ENCODE measurements at places on chromosomes 12 and 14. TPM values are rescaled to one million over a fixed set of nuclear protein-coding genes. Genes with fewer than 3 reads are reported as not detected.

- no peak for DNase-seq
These were observed at the start of gene MYBPC1 for GRCh38 chr12:101594700-101595099. Gene MYBPC1, plus strand, starts transcription at chr12:101594971. Its CDS starts 100 bp downstream, at chr12:101595071.

DNA sequence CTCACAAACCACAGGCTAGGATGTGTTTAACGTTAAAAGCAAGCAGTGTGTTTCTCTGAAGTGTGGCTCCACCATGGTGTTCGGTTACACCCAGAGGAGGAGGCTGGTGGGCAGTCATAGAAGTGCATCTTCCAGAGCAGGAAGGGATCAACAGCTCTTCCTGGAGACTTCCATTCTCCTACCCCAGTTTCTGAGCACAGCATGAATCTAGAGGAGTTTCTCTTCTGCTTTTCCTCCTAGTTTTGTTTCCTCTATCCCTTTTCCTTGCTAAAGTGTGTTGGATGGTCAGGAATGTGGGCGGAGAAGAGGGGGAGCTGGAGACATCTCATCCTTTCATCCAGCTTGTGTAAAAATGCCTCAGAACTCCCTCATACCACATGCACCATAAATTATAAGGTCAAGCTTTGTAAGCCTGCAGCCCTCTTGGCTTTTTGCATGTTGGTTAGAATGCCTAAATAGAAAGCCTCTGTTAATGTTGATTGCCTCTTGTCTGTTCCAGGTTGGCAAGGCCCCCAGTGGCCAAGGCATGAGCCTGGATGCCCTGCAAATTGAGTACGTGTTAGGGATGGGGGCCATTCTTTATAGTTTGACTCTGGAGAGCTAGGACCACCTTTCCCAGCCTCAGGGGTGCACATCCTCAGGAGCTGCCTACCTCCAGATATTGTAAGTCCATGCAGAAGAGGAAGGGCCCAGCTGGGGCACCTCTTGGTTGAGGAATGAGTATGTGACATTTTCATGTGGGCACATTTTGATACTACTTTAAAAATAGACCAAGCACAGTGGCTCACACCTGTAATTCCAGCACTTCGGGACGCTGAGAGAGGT lies 4.0 kb upstream of the CKAP4 start:
- DNase-seq = no peak

The VWF gene
- total RNA-seq = 0.07 TPM

DNA sequence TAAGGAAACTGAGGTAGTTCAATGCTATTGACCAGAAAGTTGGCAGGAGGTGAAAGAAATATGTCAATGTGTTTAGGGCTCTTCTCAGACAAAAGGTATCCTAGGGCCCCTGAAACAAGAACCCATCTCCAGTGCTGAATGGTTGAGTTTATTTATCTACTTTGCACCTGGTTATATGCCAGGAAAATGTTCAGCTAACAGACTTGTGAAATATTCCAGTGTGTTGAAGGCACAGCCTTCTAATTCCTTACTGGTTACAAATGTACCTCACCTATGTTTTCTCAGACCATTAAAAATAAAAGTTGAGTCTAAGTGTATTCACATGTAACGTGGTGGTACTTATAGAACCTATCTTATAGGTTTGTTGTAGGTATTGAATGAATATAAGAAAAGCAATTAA lies 511.7 kb upstream of the SEL1L start:
- no peak for DNase-seq

The NANOG gene
- total RNA-seq = not detected

DNA sequence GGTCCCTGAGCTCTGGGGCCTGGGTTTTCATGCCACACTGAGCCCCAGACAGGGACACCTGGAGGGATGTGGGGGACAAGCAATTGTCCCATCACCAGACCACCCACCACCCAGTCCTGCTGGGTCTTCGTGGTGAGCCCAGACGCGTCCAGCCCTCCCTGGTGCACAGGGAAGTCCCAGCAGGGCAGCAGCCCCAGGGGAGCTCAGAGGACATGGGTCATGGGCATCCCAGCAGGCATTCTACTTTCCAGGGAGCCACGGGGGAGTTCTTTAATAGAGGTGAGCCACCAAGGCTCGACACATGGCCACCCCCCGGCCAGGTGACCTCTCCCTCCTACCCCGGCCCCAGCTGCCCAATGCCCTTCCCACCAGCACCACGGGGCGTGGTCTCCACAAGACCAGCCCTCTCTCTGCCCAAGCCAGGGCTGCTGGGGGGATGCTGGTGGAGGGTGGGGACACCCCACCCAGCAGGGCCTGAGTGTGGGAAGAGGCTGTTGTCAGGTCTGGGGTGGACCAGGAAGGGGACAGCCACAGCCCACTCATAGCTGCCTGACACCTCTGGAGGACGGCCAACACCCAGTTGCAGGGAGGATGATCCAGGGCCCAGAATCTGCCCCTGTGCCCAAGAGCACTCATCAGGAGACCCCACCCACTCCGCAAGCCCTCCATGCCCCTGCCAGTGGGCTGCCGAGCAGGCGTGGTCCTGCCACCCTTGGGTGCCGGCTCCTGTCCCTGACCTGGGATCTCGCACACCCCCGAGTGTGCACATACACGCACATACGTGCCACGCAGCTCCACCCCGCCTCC lies 14.1 kb downstream of the AKT1 start:
- DNase-seq = no peak

DNA sequence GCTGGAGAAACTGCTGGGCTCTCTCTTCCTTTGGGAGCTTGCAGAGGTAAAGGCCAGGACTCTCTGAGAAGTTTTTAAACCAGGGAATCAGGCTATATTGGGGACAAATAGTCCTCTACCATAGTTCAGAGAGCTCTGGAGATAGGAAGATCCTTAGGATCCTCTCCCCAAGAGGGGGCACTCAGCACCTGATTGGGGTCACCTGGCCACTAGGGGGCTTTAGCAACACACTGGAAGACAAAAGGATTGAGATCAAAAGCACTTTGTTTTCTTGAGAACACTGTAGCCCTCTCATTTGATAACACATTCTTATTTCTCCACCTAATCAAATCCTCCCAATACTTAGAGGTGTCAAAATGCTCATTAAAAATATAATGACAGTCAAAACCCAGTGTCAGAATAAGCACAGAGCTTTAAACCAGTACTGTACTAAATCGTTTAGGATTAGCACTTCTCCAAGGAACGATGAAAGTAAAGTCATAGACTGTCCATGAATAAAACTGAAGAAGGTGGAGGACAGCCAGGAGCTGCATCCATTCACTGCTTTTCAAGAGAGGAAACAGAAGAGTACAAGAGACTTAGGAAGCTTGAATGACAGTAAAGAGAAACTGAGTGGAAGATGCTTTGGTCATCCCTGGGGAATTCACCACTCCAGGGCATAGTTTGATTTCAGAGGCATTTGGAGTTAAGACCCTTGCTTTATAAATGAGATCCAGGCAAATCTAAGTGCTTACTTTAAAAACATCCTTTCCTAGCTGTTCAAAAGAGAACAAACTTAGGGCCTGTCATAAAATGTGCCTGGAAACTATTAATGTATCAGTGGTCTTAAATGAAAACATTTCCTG lies 26.5 kb downstream of the BMP4 start:
- DNase-seq = peak; percentile 23

DNA sequence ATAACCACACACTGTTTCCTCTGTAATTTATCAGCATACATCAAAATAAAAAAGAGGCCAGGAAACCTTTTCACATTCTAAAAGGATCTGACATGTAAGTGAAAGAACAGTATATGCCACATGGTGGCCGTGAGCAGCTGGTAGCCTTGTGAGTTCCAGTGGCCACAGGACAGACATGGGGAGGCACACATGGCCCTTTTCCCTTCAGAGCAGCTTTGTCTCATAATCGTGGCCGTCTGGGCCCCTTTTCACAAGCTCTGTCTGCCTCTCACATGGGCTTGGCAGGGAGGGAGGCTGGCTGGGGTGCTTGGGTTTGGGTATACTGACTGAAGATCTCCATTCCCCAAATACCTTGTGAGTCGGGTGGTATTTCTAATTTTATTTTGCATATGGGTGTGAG lies 1.5 kb upstream of the ZDHHC22 start:
- DNase-seq = no peak

The RCOR1 gene
- total RNA-seq = 6.1 TPM

DNA sequence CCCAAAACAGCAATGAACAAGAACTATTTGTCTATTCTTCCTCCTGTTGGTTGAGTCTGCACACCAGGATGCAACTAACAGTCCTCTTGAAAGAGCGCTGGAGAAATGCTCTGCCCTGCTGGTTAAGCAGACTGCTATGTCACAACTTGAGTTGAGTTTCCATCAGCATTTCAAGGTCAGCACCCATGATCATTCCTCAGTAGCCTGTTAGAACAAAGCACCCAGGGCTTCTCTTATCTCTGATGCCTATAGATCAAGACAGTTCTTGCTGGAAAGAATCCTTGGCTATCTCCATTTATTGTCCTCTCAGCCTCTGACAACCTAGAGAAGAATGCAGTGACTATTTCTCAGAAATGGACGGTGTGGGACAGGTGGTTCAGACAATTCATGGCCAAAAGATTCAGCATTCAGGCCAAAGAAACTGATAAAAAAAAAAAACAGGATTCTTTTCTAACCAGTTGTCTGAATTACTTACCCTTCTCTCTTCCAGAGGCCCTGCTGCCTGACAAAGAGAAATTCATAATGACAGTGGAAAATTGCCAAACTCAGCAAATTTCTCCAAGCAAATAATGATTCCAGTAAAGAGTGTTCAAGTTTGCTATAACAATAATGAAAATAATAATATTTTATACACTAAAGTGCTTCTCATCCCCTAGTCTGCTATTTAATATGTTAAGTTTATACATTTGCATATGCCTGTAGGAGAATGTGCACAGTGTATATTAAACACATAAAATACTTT lies 306.7 kb downstream of the EMP1 start:
- DNase-seq = no peak

DNA sequence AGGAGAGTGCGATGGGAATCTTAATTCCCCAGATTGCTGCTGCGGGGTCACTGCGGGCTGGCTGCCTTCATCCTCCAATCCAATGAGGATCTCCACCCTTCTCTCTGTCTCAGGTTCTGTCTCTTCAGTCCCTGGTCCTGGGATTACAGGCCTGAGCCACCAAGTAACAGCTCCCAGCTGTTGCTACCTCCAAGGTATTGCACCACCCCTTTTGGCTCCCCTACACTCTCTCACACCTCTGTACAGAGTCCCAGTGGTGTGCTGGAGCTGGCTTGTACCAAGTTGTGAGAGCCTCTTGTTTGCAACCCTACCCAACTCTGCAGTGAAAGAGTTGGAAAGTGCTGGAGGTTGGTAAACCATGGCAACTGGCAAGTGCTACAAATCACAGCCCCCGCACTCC lies 10.0 kb upstream of the RILPL1 start:
- DNase-seq = no peak

DNA sequence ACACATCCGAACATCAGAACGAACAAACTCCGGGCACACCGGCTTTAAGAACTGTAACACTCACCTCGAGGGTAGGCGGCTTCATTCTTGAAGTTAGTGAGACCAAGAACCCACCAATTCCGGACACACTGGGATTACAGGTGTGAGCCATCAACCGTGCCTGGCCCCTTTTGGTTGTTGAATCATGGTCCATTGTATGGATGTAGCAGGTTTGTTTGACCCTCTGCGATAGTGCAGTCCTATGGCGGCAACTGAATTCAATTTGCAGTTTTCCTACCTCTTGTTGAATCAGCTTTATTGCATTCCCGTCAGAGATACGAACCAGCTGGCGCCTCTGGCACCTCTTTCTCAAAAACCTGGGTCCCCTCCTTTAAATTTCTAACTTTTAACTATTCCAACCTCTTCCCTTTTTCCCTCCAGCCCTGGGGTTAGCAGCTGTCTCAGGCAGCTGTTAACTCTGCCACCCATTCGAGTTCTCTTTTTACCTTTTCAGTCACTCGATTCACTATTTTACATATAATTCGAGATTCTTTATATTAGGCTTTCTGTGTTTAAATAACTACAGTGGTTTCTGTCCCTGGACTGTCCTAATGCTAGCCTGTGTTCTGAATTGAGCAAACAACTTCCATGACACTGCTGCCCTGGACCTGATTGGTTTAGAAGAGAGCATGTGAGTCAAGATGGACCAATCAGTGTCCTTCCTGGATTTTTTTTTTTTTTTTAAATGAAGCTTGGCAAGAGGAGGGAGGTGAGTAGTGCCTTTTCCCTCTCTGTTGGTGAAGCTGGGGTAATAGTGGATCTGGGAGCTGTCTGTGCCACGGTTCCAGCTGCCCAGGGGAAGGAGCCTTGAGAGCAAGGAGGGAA lies 261.5 kb downstream of the PCNX1 start:
- no peak for DNase-seq

GRCh38 chr14:102654298-102654697 lies 61.8 kb downstream of the RCOR1 start:
- no peak for DNase-seq

GRCh38 chr12:127628645-127629044 lies 638.3 kb upstream of the TMEM132C start:
- DNase-seq = peak; percentile 26

The PLXNC1 gene
- not detected for total RNA-seq

DNA sequence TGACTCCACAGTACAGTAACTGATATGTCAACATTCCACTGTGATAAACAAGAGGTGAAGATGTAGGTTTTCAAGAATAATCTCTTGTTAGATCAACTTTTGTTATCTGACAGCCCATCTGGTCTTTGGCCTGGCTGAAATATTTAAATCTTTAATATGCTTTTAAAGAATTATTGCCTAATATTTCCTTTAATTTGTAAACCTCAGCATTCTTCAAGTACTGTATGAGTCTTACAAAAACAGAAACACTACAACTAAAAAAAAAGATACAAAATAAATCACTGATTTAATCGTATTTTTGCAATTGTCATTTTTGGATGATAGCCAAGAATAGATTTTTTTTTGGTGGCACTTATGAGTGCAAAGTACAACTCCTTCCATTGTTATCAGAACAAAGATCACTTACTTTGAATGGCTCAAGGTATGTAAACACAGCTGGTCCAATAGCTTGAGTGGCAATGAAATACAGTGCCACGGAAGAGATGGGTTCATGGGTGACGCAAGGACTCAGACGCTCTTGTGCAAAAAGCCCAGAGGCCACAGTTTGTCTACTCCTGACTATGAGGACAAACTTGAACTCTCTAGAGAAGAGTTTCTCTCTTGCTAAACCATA lies 109.5 kb downstream of the PAX9 start:
- no peak for DNase-seq

DNA sequence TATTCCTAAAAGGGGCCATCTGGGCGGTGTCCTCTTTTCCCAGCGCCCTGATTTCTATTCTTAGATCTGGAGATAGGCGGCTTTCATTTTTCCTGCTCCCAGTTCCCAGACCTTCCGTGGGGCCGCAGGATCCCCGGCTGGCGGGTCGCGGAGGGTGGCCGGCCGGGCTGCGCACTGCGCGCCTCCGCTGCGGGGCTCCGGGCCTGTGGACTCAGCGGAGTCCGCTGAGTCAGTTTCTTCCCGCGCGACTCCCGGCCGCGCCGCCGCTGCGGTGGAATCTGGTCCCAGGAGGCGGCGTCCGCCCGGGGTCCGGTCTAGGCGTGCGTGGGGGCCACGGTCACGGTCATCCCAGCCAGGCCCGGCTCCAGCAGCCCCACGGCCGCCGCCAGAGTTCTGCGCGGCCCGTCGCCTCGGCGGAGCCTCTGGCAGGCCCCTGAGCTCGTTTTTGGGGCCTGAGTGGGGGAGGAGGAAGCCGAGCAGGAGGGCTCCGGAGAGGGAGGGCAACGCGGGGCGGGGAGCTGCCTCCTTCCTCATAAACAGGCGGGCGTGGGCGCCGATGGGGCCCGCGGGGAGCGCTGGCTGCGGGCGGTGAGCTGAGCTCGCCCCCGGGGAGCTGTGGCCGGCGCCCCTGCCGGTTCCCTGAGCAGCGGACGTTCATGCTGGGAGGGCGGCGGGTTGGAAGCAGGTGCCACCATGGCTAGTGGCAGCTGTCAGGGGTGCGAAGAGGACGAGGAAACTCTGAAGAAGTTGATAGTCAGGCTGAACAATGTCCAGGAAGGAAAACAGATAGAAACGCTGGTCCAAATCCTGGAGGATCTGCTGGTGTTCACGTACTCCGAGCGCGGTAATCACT lies at the start of gene LRRK2:
Gene LRRK2, plus strand, starts transcription at position 559 of the 853 bp plus-strand sequence. Its CDS starts 135 bp downstream, at position 694.
- peak; percentile 80 for DNase-seq

- no peak for DNase-seq
These were observed 30.6 kb upstream of the TSPAN9 start for GRCh38 chr12:3046441-3047200.
